Femur (tissue), 1 donor: ENCODE measurements at places on chromosomes 16 and 17.

DNA sequence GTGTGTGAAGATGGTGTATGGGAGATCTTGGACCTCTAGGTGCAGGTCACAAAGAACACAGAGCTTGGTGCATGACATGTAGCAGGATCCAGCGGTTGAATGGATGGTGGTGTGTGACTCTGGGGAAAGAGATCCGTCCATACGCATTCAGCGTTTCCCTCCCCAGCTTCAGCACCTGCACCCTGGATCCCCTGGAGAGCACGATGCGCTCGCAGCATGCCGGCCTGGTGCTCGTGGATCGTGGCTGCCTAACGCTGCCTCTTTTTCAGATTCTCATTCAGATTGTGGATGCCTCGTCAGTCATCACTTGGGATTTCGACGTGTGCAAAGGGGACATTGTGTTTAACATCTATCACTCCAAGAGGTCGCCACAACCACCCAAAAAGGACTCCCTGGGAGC lies 70.9 kb downstream of the SEC14L1 start:
- no peak for DNase-seq

DNA sequence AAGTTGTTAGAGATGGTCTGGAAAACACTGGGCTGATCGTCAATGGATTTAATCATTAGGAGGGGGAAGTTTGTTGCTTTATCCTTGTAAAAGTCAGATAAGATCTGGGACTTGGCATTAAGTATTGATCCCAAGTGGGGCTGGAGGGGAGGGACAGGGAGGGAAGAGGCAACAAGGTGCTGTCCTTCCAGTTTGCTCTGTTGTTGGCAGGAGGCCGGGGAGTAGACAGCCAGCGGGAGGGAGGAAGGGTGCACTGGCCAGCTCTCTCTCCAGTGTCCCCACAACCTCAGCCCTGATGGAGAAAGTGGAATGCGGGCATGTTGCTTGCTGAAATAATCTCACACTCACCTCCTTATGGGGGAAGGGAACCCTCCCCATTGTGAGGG lies 210.2 kb downstream of the CCDC182 start:
- DNase-seq = no peak

- DNase-seq = peak; percentile 87
These were observed 122.2 kb downstream of the SMG6 start for GRCh38 chr17:2181206-2181896.

DNA sequence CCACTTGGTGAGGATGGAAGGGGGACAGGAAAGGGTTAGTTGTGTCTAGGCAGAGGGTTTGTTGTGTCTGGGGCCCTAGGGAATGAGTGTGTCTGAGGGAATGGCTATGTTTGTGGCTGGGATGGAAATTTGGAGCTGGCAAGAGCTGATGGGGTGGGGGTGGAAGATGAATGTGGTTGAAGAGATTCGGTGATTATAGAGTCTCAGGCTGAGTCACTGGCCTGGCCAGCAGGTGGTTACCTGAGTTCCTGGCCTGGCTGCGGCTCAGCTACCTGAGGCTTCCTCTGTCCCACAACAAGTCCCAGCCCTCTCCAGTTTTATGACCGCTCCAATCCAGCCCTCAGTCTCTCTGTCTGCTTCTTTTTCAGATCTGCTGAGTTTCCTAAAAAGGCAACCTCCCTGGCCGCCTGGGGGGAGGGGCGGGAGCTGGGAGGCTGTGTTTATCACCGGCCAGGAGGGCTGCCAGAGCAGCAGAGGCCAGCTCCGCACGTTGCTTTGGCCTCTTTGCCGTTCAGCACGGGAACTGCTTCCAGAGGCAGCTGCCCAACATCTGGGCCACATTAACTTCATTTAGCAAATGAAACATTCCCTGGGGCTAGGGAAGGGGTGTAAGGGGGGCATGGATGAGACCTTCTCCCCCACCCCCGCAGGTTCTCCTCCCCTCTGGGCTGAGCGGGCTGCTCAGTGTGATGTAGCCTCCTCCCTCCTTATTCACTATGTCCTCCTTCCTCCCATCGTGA lies 21.8 kb downstream of the ITGB3 start:
- DNase-seq = peak; percentile 96

GRCh38 chr16:54193665-54194333 lies 92.8 kb downstream of the IRX3 start:
- DNase-seq = peak; percentile 85

DNA sequence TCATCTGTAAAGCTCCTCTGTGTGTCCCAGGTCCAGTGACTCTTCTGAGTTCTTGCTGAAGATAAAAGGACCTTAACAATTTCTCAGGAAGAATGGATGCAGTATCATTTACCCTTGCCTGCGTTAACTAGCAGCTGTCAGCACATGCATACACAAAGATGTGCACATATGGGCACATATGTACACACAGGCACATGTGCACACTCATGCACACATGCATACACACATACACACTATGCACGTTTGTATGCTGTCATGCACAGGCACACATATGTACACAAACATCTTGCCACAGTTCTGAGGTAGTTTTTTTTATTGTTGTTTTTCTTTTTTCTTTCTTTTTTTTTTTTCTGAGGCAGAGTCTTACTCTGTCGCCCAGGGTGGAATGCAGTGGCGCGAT lies 24.9 kb downstream of the GP2 start:
- DNase-seq = no peak

- no peak for DNase-seq
These were observed 16.5 kb upstream of the MEAK7 start for GRCh38 chr16:84520725-84521496.

GRCh38 chr17:66542129-66542966 lies 239.9 kb downstream of the PRKCA start:
- DNase-seq = no peak

DNA sequence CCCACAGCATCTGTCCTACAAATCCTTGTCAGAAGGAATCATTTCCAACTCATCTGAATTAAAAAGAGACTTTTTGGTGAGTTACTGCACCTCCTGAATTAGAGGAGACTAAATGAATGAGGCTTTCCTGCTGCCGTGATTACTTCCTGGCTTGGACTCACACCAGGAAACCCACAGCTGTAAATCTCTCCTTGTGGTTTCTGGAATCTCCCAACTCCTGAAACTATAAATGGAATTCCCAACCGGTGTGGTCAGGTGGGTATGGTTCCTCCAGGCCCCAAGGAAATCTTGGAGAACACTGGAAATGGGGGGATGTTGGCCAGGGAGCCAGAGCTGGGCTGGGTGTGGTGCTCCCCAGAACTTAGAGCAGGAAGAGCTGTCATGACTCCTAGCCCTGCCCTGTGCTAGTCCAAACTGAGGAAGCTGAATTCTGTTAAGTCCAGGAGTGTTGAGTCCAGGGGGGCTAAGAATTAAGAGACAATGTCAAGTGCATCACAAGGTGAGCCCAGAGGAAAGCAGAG lies 216.4 kb downstream of the GSG1L start:
- DNase-seq = no peak
